ENCODE measurements at places on chromosomes 3 and 15.

GRCh38 chr3:134294302-134295280, 43.9 kb upstream of the RYK start:
- DNase-seq: no peak

DNA sequence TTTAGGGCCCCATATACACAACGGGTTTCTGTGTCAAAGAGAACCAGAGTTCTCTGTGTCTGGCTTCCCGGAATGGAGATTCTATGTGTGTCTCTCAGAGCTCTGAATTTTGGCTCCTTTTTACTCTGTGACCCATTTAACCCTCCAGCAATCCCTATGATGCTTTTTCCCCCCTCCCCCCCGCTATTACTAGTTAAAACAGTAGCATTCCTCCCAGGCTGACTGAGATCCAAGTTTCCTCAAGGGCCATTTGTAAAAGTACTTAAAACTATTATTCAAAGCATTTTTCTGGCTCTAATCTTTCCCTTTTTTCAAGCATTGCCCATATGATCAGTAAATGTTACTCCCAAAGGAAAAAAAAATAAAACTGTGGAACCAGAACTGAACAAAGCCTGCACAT, 6.6 kb upstream of the STAC start:
- no peak for DNase-seq

- DNase-seq: no peak
Observed at GRCh38 chr3:12226031-12226430, 62.8 kb upstream of the PPARG start.

GRCh38 chr15:47616876-47617275, 100.4 kb upstream of the SEMA6D start:
- DNase-seq: no peak

DNA sequence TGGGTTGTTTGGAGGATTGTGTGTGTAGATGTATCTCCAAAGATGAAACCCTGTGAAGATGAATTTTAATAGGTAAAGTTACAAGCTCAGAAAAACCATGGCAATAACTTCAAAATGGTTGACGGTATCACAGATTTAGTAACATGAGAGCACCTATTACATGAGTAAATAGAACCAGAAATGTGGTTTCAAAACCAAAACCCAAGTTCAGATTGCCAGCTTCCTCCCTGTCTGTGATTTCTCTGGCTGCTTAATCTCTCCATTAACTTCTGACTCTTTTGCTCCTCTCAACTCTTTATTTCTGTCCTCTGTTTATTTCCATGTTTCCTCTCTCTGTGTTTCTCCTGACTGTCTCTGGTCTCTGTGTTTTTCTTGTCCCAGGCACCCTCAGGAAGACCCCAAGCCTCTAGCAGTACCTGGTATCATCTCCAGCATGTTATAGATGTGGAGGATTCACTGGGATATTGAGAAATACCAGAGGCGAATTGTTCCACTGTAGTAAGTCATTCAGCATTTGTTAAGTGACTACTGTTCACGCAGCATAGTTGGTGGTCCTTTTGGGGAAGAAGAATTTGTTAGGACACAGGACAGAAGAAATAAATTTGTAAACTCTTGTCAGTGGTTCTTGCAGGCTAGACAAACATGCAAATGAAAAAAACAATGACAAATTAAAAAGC, 138.8 kb downstream of the BBX start:
- DNase-seq: no peak

DNA sequence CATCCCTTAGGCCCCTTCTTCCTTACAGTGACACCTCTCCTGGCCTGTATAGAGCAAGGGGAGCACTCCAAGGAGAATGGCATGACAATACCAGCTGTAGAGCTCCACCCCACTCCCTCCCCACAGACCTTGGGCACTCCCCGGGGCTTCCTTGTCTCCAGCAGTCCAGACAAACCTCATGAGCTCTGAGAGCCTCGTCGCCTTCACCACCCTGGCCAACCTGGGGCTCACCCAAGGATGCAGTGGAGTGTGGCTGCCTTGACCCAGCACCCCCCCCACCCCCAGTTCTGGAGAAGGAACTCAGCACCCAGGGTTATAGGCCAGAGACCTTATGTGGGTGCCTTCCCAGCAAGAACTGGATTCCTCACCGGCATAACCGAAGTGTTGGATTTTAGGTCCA, 7.4 kb upstream of the SLCO2A1 start:
- DNase-seq: no peak

- no peak for DNase-seq
Observed at GRCh38 chr15:91897585-91898372, 44.3 kb downstream of the SLCO3A1 start.

- no peak for DNase-seq
Observed at GRCh38 chr3:12893247-12893646, 51.9 kb upstream of the RPL32 start.

DNA sequence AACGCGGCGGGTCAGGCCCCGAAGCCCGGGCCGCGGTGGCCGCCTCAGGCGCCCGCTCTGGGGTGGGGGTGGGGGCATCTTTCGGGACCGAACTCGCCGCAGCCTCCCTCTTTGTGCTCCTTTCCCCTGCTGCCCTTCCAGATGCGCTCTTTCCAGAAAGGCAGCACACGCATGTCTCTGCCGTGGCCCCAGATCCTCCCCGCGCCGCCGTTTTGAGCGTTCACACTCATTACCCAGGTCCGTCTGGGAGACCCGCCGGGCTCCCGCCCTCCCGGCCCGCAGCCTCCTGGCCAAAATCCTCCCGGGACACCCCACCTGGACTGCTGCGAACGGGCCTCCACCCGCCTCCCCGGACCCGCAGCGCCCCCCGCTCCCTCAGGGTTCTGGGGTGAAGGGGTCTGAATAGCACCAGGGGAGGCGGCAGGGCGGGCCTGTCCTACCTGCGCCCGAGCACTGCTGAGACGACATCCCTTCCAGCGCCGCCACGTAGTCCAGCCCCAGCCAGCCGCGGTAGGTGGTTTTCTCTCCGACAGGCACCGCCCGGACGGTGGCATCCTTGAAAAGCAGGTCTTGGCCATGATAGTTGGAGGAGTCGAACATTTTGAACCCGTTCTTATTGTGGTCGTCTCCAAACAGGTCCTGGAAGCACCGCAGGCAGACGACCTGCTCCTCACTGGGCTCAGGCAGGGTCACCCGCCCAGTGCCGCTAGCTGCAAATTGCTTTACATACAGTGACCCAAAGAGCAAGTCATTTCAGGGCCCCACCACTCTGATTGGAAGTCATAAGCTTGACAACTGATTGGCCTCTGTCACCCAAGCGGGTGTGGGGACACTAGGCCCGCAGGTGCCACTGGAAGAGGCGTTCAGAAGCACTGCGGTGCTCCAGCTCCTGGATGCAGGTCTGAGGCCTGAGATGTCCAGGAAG, 25.9 kb downstream of the MELTF start:
- DNase-seq: no peak

DNA sequence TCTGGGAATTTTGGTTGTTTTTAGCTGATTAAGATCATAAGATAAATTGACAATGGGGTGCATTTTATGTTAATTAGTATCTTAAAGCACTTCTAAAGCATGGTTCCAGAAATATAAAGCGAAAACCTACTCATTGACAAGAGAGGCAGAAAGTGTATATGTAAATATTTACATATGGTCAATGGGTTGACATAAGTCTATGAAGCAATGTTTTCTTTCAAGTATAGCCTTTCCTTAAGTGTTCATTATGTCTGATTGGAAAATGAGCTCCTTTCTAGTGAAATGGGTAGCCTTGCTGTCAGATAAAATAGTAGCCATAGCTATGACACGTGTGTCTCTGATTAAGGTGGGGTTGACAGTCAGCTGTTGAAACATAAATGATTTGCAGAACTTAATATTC, 365.2 kb upstream of the AGTR1 start:
- DNase-seq: no peak

GRCh38 chr15:95822961-95823360, 507.5 kb upstream of the NR2F2 start:
- DNase-seq: no peak

All from brain microvascular endothelial cell (primary cell).